Left renal cortex interstitium (tissue), 4 donors: ENCODE measurements at places on chromosomes 1 and 21. TPM values are rescaled to one million over a fixed set of nuclear protein-coding genes. Genes with fewer than 3 reads are reported as not detected.

Gene LMX1A
- polyA plus RNA-seq = not detected

- no peak for DNase-seq
Observed at GRCh38 chr21:41894922-41895557, 15.9 kb upstream of the PRDM15 start.

DNA sequence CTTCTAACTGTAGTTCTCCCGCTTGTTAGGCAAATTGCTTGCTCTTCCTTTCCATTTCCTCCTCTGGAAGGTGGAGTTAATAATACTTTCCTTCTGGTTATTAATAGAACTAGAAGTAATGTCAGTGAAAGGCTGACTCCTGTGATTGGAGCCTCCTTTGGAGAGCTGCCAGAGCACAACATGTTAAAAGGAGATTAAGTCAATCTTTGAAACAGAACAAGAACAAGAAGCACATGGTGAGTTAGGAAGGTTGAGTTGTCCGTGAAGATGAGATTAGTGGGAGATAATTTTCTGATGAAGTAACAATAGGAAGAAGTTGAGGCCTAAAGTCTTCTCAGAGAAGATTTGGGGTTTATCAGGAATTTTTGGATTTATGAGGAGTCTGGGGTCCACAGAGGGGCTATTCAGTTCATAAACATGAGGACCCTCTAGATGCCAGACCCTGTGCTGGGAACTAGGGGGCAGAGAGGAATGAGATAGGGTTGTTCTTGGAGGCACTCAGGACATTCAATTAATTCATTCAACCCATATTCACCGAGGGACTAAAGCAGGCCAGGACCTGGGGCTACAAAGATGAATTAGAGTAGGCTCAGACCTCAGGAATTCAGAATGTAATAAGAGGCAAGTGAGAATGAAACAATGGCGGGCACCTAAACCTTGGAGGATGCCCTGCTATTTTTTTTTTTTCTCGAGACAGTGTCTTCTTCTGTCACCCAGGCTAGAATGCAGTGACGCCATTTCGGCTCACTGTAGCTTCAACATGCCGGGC, 40.7 kb upstream of the DHCR24 start:
- DNase-seq = no peak

Gene ADAMTS5
- polyA plus RNA-seq = 25.8 TPM

- no peak for DNase-seq
Observed at GRCh38 chr1:26582053-26582835, 52.7 kb downstream of the RPS6KA1 start.

Gene TNFRSF8
- 0.61 TPM for polyA plus RNA-seq

Gene ABL2
- polyA plus RNA-seq = 12.9 TPM
